Activated CD8-positive, alpha-beta memory T cell treated with anti-CD3 and anti-CD28 coated beads for 4 hours (primary cell): ENCODE measurements at places on chromosomes 3 and 15.

DNA sequence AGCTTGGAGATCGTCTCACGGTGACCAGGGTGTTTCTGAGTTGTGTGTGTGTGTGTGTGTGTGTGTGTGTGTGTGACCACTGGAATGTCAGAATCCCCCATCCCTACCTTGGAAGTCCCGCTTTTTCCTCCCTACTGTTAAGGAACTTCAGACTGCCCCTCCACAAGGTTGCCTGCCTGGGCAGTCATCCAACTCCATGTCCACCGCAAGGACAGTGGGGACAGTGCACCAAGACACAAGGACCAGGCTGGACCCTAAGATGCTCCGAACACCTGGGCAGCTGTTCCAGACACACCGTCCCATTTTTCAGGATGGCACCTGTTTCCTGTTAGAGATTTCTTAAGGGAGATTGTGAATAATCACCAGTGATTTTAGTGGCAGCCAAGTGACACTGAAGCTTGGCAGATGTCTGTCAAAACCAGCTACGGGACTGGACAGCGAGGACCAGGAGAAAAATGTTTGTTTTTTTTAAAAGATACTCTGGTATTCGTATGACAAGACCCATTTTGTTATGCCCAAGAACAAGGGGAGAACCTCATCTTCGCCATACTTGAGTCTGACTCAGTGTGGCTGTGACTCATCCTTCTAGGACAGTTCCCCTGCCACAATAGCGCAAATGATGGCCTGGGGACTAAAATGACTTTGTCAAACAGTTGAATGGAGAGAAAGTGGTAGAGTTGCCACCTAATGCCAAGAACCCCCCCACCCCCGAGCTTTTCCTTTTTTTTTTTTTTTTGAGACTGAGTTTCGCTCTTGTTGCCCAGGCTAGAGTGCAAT, 15.5 kb downstream of the PAQR9 start:
- no peak for DNase-seq

DNA sequence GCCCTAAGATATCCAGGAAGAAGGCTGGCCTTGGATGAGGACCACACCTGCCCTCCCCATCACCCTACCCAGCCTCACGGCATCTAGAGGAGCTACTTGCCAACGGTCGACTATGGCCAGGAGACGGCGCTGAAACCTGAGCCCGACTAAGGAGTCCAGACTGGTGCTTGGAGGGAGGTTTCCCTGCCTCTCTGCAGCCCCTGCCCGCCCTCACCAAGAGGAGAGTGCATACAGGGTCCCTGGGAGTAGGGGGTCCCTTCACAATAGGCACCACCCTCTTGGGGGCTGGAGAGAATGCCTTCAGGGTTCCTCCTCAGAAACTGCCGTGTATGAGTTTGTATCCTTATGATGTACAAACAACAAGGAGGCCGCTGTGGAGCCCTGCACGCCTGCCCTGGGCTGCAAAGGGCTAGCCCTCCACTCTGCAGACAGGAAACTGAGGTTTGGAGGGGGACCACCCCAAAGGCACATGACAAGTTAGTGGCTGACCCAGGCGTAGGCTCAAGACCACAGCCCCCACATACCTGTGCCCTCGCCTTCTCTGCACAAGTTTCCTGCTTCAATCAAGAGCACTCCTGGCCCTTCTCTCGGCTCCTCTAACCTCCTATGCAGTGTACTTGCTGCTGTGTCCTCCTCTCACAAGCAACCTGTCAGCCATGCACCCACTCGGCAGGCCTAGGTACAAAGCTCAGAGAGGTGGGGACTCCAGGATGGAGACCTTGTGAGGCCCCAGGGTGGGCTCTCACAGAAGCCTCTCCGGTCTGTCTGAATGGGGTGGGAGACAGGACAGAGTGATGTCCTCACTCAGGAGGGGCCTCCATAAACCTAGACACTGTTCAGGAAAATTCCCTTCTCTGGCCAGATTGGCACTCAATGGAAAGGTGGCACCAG, 7.4 kb downstream of the KLF15 start:
- DNase-seq, result no peak

DNA sequence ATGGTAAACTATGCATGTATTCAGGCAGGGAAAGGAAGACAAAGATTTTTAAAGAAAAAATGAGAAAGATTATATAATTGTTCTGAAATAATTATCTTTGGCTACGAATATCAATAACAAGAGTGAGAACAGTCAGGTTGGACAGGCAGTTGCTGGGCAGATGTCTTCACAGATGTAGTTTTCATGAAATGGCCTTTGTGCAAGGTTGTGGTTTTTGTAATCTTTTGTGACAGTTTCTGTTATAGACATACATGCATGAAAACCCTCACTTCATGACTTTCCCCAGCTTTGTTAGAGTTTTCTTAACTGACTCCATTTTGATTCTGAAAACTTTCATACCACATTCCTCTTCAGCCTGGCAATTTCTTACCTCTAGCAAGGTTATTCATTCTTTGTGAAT, 34.9 kb upstream of the SLC25A36 start:
- no peak for DNase-seq

DNA sequence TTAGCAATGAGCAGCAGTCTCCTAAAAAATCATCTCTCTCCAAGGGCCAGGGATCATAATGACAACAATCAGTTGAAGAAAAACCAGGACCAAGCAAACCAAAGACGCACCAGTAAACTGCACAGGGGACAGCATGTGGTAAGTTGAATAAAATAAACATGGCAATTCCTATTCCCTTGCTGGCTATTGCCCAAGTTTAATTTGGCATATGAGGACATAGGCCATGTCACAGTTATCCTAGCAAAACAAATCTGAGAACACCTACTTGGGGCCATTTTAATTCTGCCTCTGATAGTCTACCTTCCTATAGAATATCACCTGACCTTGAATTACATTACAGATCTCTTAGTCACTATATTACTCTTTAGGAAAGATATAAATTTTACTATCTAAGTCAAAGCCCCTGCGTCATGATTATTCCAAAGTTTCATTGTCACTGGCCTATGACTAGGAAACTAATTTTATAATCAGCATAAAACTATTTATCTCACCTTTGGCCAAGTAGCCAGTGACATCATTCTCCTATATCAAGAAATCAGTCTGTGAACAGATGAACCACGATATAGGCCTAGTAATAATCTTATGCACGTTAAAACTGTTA, 23.0 kb downstream of the AP3S2 start:
- DNase-seq, result no peak
